ENCODE measurements at places on chromosomes 7 and 10. TPM values are rescaled to one million over a fixed set of nuclear protein-coding genes. Genes with fewer than 3 reads are reported as not detected.

DNA sequence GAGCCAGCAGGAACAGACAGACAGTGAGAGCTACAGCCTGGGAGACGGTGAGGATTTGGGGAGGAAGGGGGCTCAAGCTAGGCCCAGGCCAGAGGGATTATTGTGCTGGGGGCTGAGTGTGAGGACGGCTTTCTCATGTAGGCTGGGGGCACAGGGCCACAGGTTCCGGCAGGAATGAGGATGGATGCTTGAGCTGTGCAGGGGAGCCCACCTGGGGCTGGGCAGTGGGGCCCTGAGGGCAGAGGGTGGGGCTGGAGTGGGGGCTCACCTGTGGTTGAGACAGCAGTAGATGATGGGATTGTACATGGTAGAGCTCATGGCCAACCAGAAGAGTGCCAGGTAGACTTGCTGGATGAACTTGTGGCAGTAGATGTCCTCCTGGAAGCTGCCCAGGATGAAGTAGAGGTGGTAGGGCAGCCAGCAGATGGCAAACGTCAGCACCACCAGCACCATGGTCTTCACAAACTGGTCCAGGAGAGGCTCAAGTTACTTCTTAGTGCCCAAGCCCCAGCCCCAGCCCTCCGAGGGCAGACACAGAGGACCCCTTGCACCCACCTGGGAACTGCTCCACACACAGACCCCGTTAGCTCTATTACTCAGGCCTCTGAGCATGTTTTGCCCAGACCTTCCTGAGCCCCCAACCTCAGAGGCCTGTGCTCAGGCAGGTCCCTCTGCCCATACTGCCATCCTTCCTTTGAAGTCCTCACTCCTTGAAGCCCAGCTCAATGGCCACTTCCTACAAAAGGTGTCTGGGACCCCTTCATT, 9.7 kb downstream of the TACR2 start:
- H3K27me3 ChIP-seq: no peaks in the 10 kb centered on the region
- DNase-seq: no peak
- H3K4me3 ChIP-seq: no peak overlapping the region

DNA sequence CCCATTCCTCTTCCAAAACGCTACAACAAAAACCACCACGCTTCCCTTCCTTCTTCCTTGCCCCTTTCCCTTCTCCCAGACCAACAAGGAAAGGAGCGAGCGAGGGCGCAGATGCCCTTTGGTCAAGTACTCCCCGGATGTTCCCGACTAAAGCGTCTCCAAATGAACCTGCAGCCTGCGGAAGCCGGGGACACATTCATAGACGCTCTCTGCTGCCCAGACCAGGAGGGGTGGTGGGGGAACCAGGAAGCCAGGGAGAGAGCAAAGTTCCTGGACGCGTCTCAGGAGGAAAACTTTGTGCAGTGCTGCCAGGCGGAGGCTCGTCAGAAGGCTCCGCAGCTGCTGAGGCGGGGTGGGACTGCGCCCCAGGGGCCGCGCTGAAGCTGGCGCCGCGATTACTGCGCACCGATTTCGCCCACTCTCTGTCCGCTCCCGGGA, 754 bp downstream of the SEMA3D start:
- no peaks in the 10 kb centered on the region for H3K36me3 ChIP-seq
- H3K4me1 ChIP-seq: no peaks in the 10 kb centered on the region
- peak; percentile 16 for DNase-seq
- peak overlapping the region; percentile 35 for H3K4me3 ChIP-seq
- no peak overlapping the region for H3K27ac ChIP-seq
- H3K27me3 ChIP-seq: peaks cover 9% of the 10 kb centered on the region

DNA sequence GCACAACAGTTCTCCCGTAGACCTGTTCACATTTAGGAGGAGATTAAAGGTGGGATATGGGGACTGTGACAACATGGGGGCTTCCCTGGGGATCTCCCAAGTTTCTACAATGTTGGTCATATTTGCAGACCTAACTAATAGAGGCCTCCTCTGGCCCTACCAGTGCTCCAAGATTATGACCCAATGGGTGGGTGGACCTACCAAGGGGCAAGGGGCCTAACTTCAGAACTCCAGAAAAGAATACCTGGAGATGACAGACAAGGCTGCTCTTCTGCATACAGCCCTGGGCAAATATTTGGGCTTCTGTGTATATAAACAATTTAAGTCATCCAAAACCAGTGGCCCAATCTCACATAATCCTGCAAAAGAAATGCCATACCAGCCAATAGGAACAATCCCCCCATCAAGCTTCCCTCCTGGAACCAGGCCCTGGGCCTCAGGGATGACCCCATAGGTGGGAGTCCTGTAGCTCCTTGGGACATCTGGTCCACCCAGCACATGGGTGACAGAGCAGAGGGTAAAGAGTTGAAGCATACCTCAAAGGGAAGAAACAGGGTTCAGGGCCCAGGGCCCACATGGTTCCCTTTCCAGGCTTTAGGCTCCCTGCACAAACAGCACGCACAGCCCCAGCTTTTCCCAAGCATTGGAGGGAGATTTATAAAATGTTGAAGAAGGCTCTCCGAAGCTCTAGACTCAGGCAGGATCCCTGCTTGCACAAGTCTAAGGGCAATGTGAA, 86.1 kb upstream of the CHST15 start:
- H3K27ac ChIP-seq: no peak overlapping the region
- H3K27me3 ChIP-seq: no peaks in the 10 kb centered on the region
- no peak overlapping the region for H3K4me3 ChIP-seq
- no peaks in the 10 kb centered on the region for H3K4me1 ChIP-seq

Gene BICC1
- 15.9 TPM for total RNA-seq
